IPS DF 6.9 (cell line): ENCODE measurements at places on chromosomes 13 and 19.

GRCh38 chr13:113817860-113818691, 45.8 kb downstream of the GAS6 start:
- peaks cover 2% of the 10 kb centered on the region; the same call in 1 of the 2 replicates for H3K36me3 ChIP-seq
- no peak overlapping the region for H3K27ac ChIP-seq
- H3K4me1 ChIP-seq, result no peaks in the 10 kb centered on the region
- no peaks in the 10 kb centered on the region for H3K27me3 ChIP-seq

GRCh38 chr13:40169476-40169875, 497.0 kb downstream of the FOXO1 start:
- no peak for DNase-seq
- no peak overlapping the region for H3K4me3 ChIP-seq
- H3K4me1 ChIP-seq, result peaks cover 2% of the 10 kb centered on the region; the same call in 1 of the 2 replicates
- H3K36me3 ChIP-seq, result no peaks in the 10 kb centered on the region
- H3K27me3 ChIP-seq, result no peaks in the 10 kb centered on the region

GRCh38 chr13:23175920-23176319, 4.9 kb upstream of the SGCG start:
- no peaks in the 10 kb centered on the region for H3K36me3 ChIP-seq
- H3K4me1 ChIP-seq, result no peaks in the 10 kb centered on the region
- H3K4me3 ChIP-seq, result no peak overlapping the region
- DNase-seq, result no peak

DNA sequence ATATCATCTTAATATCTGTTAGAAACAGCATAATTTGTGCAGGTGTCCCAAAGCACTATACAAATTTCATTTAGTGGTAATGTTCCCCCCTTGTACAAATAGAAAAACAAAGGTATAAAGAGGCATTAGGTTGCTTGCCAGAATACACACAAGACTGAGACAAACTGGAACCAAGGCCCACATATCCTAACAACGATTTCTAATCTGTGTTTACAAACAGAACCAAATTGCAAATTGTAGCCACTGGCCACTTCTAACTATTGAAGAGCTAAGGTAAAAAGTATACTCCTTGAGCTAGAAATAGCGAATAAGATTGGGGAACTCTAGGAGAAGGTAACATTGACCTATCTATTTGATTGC, 526.1 kb downstream of the KLF12 start:
- H3K27me3 ChIP-seq, result no peaks in the 10 kb centered on the region
- DNase-seq, result no peak
- no peak overlapping the region for H3K27ac ChIP-seq
- no peaks in the 10 kb centered on the region for H3K4me1 ChIP-seq
- no peaks in the 10 kb centered on the region for H3K36me3 ChIP-seq
- H3K4me3 ChIP-seq, result no peak overlapping the region

- H3K27ac ChIP-seq, result no peak overlapping the region
- H3K4me3 ChIP-seq, result no peak overlapping the region
- no peaks in the 10 kb centered on the region for H3K4me1 ChIP-seq
- DNase-seq, result no peak
- no peaks in the 10 kb centered on the region for H3K36me3 ChIP-seq
These were observed 28.2 kb downstream of the TNFRSF19 start for GRCh38 chr13:23598369-23598768.

DNA sequence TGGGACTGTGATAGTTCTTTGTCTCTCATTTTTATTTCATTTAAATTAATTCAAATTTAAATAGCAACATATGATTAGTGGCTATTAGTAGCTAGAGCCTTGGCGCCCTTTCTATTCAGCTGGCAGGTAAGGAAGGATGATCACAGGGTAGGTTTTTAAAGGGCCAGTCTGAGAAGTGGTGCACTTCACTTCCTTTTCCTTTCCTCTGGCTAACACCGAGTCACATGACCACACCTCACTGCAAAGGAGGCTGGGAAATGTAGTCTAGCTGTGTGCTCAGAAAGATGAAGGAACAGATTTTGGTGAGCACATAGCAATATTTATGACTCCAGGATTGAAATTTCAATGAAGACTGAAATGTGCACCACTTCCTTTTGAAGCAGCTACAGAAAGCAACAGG, 128.7 kb downstream of the TSHZ3 start:
- H3K4me1 ChIP-seq, result no peaks in the 10 kb centered on the region
- peak; percentile 33 for DNase-seq
- H3K27me3 ChIP-seq, result no peaks in the 10 kb centered on the region
- no peak overlapping the region for H3K4me3 ChIP-seq
- no peak overlapping the region for H3K27ac ChIP-seq
- no peaks in the 10 kb centered on the region for H3K36me3 ChIP-seq
